ENCODE measurements at places on chromosomes 4 and X.

- DNase-seq = no peak
Observed at GRCh38 chr4:141081921-141082395, 51.3 kb downstream of the RNF150 start.

- no peak for DNase-seq
Observed at GRCh38 chr4:26522478-26522877, 32.2 kb upstream of the CCKAR start.

GRCh38 chr4:40990236-40990898 lies 224.0 kb downstream of the APBB2 start:
- no peak for DNase-seq

DNA sequence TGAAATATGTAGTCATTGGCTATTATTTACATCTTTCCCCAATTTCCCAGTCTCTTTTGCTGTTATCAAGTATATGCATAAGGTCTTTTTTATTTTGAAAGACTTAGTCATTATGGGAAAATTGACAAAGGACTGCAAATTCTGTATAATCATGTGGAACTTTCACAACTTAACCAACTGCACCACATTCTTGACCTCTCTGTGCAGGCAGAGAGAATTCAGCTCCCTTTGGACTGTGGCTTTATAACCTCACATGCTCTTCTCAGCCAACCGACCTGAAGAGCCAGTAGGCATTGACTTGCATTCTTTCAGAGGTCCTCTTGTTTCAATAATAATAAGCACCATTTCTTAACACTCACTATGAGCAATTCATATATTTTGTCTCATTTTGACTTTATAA lies 66.9 kb downstream of the ANXA3 start:
- DNase-seq = no peak

- no peak for DNase-seq
Observed at GRCh38 chrX:155959018-155959587, 38.4 kb upstream of the IL9R start.

GRCh38 chr4:120659616-120660170 lies 262.8 kb downstream of the PRDM5 start:
- no peak for DNase-seq

- no peak for DNase-seq
Observed at GRCh38 chrX:40531056-40531826, 49.5 kb upstream of the ATP6AP2 start.

- no peak for DNase-seq
Observed at GRCh38 chr4:65370709-65371108, 299.6 kb downstream of the EPHA5 start.

DNA sequence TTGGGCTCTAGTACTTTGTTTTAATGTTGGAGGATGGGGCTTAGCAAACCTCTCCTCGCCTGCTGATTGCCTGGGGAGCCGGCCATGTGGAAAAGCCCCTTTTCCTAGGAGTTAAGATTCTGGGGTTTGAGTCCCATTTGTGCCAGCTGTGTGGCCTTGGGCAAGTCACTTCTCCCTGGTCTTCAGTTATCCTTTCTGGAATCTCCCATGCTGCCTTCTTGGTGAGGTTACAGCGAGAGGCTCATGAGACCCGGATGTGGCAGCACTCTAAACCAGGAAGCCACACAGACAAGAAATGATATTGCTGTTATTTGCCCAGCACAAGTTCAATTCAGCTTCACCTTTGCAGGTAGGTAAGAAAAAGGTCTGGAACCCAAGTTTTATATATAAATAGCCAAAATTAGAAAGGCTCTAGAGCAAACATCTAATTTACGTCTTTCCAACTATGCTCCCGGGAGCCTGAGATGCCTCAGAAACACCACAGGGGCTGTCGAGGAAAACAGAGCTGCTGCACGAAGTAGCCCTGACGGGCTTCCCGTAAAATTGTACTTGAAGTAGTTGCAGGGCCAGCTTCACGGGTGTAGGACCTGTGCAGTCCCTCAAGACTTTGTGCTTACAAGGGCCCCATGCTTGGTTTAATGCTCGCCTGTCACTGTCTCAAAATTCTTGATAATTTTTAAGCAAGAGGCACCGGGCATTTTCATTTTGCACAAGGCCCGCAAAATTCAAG lies 8.3 kb upstream of the SASH3 start:
- no peak for DNase-seq

DNA sequence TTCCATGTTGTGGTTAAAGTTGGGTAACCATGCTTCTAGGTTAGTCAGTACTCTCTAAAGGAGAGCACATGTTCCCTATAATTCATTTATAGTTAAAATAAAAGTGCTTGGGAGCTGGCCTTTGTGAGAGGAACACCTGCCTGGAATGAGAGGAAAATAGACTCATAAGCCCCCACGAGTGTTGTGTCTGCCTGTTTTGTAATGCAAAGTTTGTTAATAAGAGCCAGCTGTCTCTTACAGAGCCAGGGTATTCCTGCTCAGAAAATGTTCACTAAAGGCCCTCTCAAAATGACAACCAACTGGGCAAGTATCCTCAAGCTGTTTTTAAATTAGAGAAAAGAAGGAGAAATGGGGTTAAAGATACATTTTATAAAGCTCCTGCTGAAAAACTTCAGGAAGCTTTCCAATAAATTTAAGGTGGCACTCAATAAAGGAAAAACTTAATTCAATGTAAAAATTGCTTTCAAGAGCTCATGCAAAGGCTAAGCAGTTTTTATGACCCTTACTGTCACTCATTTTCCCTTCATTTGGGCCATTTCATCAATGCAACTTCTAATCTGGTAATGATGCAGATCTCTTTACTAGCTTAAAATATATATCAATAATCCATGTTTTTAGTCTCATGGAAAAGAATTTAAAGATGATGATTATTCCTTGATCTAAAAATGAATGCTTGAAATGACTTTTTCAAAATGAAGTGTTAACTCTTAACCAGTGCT lies 793.6 kb downstream of the STPG2 start:
- no peak for DNase-seq

DNA sequence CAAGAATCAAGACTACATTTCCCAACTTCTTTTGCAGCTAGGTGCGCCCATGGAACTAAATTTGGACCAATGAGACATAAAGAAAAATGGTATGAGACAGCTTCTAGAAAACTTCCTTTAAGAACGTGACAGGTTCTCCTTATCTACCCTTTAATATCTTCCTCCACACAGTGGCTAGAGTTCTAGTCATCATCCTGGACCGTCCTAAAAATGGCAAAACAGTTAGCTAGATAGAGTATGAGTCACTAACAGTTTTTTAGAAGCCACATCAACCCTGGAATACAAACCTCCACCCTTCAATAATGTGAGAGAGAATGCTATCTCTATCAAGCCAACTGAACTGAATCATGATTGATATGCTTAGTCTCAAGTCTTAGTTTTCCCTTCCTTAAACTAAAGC lies 267.9 kb upstream of the SLC7A11 start:
- DNase-seq = no peak

- no peak for DNase-seq
Observed at GRCh38 chr4:143390764-143391163, 54.1 kb downstream of the GAB1 start.

GRCh38 chr4:8688041-8688907 lies 95.7 kb downstream of the CPZ start:
- no peak for DNase-seq

DNA sequence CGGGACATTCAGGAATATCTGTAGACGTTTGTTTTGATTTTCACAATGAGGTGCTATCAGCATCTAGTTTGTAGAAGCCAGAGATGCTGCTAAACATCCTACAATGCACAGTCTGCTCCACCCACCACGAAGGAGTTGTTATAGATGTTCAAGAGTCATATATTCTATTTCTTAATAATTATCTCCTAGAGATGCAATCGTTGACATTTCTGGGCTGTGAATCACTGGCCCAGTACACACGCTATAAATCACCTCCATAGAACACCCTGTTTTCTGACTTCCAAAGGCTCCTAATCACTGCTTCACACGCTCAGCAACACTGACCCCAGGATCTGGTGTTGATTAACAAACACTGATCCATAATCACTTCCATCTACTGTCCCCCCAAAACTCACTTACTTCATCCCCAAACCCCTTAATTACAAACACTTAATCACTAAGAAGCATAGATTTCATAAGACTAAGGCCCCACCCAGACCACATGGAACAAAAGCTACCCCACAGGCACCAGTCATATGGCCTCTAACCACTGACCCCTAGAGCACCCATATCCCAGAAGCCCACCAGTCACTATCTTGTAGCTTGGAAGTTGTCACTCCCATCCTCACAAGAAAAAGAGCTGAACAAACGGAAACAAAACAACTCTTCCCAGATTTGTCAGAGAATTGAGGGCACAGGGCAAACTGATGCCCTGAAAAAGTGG lies 31.7 kb upstream of the ZNF41 start:
- DNase-seq = no peak

DNA sequence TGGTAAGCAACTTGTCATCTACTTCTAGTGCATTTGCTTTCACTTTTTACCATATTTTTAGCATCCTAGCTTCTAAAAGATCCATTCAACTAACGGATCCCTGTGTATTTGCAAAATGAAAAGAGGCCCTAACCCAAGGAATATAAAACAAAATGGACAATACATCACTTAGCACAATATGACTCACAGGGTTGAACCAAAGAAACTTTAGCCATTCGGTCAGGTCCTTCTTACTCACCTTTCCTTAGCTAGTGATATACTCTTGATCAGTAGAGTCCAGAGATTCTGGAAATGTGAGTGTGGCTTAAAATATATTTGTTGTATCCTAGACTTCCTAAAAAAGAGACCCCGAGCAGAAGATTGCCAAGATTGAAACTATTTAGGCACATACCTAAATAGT lies 19.5 kb downstream of the TMPRSS11E start:
- DNase-seq = no peak

- DNase-seq = no peak
Observed at GRCh38 chr4:54185044-54185780, 43.9 kb upstream of the PDGFRA start.

DNA sequence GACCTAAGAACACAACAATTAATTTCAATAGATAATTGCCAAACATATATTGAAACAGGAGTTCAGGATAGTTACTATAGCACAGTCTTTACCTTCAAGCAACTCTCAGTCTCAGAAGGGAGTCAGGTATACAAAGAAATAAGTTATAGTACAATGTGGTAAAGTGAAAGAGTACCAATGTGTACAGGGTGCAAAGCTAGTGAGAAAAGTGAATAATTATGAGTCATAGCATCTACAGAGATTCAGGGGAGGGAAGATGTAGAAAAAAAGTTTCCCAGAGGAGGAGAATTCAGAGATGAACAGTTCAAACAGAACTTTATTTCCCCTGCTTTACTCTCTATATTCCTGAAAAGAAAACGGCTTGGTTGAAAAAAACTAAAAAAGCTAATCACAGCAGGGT lies 22.7 kb upstream of the DKK2 start:
- DNase-seq = no peak

- no peak for DNase-seq
Observed at GRCh38 chr4:105112274-105112673, 34.4 kb upstream of the TET2 start.

DNA sequence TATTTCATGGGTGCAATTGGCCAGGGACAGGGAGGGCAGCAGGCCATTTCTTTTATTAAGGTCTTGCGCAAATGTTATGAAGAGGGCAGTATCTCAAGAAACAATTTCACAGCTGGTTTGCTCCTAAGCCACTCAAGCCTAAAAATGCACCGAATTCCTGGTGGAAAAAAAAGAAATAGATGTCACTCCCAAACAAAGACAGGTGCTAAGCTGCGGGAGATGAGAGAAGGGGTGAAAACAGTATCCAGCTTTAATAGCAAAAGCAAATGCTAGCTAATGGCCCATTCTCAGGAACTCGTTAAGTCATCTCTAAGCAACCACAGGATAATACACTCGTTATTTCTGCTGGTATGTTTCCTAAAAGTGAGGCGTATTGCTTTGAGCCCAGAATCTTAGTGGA lies 116.4 kb downstream of the ARX start:
- no peak for DNase-seq

DNA sequence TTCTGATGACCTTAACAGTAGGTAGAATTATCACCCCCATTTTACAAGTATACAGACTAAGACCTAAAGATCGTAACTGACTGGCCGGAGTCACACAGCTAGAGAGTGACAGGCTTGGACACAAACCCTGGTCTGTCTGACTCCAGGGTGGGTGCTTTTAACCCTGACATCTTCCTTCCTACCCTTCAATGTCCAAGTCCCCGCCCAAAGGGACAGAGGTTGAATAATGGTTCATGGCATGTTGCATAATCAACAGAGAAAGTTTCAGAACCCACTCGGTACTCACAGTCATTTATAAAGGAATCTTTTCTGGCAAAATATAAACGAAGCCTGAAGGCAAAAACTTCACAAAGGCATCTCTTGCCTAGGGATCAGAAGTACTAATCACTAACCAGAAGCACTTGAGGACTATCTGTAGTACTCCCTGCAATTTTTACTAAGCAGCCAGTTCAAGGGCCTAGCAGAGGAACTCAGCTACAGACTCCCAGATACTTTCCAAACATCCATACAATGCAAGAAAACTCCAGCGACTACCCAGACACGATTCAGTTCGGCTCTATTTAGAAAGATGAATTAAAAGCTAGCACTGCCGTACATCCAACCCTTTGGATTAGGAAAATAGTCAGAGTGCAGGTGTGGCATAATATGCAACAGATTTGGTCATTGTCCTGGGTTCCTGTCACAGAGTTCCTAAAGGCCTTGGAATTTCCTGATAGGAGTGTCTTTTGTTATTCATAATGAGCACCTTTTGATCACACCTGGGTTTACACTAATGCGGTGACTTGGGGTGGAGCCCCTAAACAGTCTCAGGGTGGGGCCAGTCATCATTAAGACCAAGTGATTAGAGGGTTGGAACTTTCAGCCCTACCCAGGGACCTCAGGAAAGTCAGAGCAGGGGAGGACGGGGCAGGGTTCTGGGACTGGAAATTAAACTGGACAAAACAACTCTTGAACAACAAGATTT lies 44.0 kb downstream of the RELL1 start:
- no peak for DNase-seq

- no peak for DNase-seq
Observed at GRCh38 chr4:78057135-78057599, at the start of gene FRAS1. FRAS1 (plus strand) TSS chr4:78057323; CDS start chr4:78058010, 687 bp downstream.

Data from stimulated activated CD8-positive, alpha-beta memory T cell treated with anti-CD3 and anti-CD28 coated beads, Interleukin-15, amount 100 ng/mL, for 24 hours (primary cell).